Activated naive CD8-positive, alpha-beta T cell treated with anti-CD3 and anti-CD28 coated beads, Interleukin-2, amount 10 ng/mL, durations not matched to agents 7 days and 5 days (primary cell): ENCODE measurements at places on chromosomes 11 and 22. TPM values are rescaled to one million over a fixed set of nuclear protein-coding genes. Genes with fewer than 3 reads are reported as not detected.

Gene MYEOV
- not detected for total RNA-seq

Gene CBL
- total RNA-seq = 45.2 TPM

Gene USP35
- 13.5 TPM for total RNA-seq

Gene SLC29A2
- total RNA-seq = 11.2 TPM

Gene C1QTNF4
- 0.47 TPM for total RNA-seq

Gene EXPH5
- total RNA-seq = 2.5 TPM

Gene EFCAB6
- total RNA-seq = 0.37 TPM

Gene E2F8
- total RNA-seq = 26.9 TPM

Gene SCGB1A1
- not detected for total RNA-seq

Gene UPK3A
- total RNA-seq = not detected

Gene CLDN5
- not detected for total RNA-seq

Gene NOX4
- not detected for total RNA-seq

Gene LSP1
- 453 TPM for total RNA-seq

Gene ACRV1
- not detected for total RNA-seq

Gene ZNRD2
- 30.0 TPM for total RNA-seq

Gene TESMIN
- total RNA-seq = 10.5 TPM

Gene TRPM5
- total RNA-seq = not detected

Gene RASSF10
- total RNA-seq = not detected

Gene UBASH3B
- total RNA-seq = 44.8 TPM

Gene ZFTA
- 4.7 TPM for total RNA-seq

Gene MOGAT2
- total RNA-seq = not detected

Gene SPATA19
- not detected for total RNA-seq

Gene NNMT
- not detected for total RNA-seq

Gene SCGB1D2
- total RNA-seq = not detected

Gene MS4A13
- total RNA-seq = not detected

Gene MS4A6A
- 0.55 TPM for total RNA-seq

Gene ME3
- total RNA-seq = 1.2 TPM

Gene RHOD
- 0.54 TPM for total RNA-seq

Gene PAX6
- total RNA-seq = not detected

Gene OR5B21
- total RNA-seq = 0.89 TPM

Gene OSBP2
- total RNA-seq = 0.61 TPM

Gene CCDC81
- 0.43 TPM for total RNA-seq

Gene CTSW
- total RNA-seq = 161 TPM

Gene YPEL4
- total RNA-seq = 6.9 TPM

Gene SGSM1
- total RNA-seq = 0.34 TPM

Gene MRGPRX3
- total RNA-seq = not detected

Gene STK33
- 2.1 TPM for total RNA-seq

Gene NLRP14
- not detected for total RNA-seq

Gene FBLN1
- total RNA-seq = not detected

Gene HSD17B12
- 32.6 TPM for total RNA-seq

Gene LMO1
- not detected for total RNA-seq

Gene SLC15A3
- total RNA-seq = 7.2 TPM

Gene TEX54
- not detected for total RNA-seq

Gene ST14
- total RNA-seq = 0.67 TPM

Gene MMP13
- not detected for total RNA-seq
